ENCODE measurements at places on chromosomes 7 and 10. TPM values are rescaled to one million over a fixed set of nuclear protein-coding genes. Genes with fewer than 3 reads are reported as not detected.

TAS2R3 gene
- 16.5 TPM for total RNA-seq

ZNF503 gene
- total RNA-seq = 8.5 TPM

PRF1 gene
- total RNA-seq = 0.35 TPM

PRSS1 gene
- not detected for total RNA-seq

WEE2 gene
- total RNA-seq = 1.2 TPM

PTPN20 gene
- total RNA-seq = 8.6 TPM

GRCh38 chr10:131929122-131929845 is 28.5 kb downstream of the PPP2R2D start:
- DNase-seq = no peak

DNA sequence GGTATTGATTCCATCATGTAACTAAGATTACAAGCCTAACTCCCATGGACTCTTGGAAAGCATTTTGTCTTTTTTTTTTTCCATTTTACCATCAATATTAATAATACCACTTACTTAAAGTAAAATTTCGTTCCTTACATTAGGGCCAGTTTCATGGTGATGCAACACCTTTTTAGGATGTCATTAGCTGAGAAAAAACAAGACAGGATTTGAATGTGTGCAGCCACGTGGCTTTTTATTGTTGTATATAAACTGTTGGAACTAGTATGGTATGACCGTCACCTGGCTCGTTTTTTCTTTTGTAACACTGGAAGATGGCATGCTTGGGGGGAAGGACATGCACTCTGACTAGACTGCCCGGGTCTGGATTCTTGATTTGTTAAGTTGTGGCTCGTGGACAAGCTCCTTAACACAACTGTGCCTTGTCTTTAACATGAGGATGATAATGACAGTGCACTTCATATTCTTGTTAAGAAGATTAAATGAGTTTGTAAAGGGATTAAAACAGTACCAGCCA is 42.1 kb downstream of the ARHGAP21 start:
- DNase-seq = no peak

DNA sequence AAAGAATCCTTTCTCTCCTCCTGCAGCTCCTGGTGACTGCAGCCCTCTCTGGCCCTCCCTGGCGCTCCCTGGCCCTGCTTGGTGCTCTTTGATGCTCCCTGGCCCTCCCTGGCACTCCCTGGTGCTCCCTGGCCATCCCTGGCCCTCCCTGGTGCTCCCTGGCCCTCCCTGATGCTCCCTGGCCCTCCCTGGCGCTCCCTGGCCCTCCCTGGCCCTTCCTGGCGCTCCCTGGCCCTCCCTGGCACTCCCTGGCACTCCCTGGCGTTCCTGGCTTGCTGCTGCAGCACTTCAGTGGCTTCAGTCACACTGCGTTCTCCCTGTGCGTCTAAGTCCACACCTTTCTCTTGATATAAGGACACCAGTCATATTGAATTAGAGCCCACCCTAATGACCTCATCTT is 15.2 kb upstream of the FGFR2 start:
- no peak for DNase-seq

DNA sequence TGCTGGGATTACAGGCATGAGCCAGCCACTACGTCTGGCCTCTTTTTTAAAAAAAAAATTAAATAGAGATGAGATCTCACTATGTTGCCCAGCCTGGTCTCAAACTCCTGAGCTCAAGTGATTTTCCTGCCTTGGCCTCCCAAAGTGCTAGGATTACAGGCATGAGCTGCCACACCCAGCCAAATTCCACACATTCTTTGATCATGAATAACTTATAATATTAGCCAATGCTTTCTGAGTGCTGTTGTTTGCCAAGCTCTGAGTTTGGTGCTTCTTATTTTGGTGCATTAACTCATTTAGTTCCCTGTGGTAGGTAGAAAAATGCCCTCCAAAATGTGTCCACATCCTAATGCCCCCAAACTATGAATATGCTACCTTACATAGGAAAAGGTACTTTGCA is 47.2 kb upstream of the MKI67 start:
- DNase-seq = no peak

DNA sequence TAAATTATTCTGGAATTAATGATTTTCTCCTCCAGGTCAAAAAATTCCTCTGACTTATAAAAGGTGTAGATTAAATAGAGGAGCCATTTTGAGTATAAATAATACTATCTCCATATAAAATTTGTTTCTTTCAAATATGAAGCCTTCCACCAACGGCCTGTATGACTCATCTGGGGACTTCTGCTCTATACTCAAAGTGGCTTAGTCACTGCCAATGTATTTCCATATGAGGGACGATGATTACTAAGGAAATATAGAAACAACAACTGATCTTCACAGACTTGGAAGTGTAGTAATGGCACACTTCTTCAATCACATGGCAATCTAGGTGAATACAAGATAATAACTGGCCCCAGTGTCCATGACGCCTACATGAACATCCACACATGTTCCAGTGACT is 335.6 kb upstream of the HGF start:
- no peak for DNase-seq

GRCh38 chr7:73613954-73614735 is 10.2 kb downstream of the MLXIPL start:
- DNase-seq = no peak

- no peak for DNase-seq
These were observed 863 bp downstream of the ST8SIA6 start for GRCh38 chr10:17453373-17454091.

DNA sequence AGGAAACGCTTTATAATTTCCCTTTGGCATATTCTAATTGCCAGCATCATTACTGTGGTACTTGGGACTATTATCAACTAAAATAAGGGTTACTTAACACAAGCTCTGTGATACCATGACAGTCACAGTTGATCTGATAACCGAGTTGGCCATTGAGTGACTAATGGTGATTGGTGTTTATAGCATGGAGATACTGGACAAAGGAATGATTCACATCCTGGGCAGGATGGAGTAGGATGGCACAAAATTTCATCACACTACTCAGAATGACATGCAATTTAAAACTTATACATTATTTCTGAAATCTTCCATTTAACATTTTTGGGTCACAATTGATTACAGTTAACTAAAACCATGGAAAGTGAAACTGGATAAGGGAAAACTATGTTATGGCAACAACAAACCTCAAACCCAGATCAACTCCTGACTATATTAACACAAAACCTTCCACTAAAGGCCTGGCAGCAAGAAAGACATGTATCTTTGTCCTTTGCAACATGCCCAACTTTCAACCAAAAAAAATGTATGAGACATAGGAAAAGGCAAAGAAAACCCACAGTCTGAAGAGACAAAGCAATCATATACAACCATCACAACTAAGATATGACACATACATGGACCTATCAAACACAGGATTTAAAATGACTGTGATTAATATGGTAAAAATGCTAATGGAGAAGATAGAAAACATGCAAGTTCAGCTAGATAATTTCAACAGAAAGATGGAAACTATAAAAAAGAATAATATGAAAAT is 208.5 kb upstream of the NRP1 start:
- DNase-seq = no peak

GRCh38 chr7:150374472-150374871 is 4.7 kb upstream of the ZNF775 start:
- no peak for DNase-seq

DNA sequence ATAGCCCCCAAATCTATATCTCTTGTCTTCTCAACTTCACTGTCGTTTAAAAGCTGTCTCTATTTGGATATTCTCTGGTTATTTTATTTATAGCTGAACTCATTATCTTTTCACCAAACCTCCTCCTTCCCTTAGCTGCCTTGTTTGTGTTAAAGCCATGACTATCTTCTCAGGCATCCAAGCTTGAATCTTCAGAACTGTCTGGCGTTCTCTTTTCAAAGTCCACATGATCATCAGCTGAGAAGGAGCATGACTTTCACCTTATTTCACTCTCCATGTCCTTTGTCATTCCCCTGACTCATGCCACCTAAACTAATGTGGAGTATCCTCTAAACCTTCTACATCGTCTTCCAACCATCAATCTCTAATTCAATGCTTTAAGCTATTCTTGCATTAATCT is 5.7 kb upstream of the GLCCI1 start:
- no peak for DNase-seq

- peak; percentile 92 for DNase-seq
These were observed 11.8 kb downstream of the SFXN3 start for GRCh38 chr10:101042667-101043362.

DNA sequence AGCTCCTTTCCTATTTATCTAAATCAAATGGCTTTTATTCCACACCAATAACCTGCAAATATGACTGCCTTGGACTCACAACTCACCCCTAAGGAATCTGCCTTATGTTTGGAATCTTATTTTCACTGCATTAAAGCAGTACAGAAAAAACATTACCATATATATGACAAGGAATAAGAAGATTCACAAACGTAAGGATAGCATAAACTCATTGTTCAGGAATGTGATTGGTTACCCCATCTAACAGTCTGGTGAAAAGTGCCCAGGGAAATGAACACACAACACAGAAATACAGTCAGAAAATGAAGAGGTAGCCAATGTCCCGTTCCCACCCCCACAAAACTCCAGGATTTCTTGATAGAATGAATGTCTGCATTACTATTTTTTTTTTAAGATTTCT is 2.0 kb downstream of the PPP3CB start:
- no peak for DNase-seq

GRCh38 chr10:51656503-51656902 is 42.9 kb downstream of the CSTF2T start:
- no peak for DNase-seq

DNA sequence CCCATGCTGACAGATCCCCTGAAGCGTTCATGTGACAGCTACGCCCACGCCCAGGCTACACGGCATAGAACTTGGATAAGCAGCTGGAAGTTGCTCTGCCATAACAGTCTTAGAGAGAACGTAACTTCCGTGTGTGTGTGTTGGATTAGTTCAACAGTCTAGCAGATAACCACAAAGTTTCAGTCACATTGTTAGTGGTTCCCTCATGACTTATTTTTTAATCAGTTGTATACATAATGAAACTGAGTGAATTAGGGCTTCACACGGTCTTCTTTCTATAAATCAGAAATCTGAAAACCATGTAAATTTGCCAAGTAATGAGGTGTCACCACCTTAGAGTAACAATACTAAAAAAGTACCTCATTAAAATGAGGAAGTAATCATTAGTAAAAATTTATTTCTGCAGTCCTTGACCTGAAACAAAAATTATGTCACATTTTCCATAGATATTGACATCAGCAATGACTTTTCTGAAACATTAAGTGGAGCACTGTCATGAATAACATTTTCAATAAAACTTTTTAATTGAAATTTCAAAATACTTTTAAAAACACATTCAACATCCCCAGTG is 21.7 kb upstream of the MACC1 start:
- DNase-seq = no peak

DNA sequence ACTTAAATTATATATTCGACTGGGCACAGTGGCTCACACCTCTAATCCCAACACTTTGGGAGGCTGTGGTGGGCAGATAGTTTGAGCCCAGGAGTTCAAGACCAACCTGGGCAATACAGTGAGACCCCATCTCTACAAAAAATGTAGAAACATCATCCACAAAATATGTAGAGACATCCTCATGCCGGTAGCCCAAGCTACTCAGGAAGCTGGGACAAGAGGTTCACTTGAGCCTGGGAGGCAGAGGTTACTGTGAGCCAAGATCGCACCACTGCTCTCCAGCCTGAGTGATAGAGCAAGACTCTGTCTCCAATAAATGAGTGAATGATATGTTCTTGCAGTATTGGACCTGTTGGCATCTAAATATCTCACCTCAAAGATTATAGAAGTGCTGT is 22.6 kb upstream of the TNS3 start:
- no peak for DNase-seq

DNA sequence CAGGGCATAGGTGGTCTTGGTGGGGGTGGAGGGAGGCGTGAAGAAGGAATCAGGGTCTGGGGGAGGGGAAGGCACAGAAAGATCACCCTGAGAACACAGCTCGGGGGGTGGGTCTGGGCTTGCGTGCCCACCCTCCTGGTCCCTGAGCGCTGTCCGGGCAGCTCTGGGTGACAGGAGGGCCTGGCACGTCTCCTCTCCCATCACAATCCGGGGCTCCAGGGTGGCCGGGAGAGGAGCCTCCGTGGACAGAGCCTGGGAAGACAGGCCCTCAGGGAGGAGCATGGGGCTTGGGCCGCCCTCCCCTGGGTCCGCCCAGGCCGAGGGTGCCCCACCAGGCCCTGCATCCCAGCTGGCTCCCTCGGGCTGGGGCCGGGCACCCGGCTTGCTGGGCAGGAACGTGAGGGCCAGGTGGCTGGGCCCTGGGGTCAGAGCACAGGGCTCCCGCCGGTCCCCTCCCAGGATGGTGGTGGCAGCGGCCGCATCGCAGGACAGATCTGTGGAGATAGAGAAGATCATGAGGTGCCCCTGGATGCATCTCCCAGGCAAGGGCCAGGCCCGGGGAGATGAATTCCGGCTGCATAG is 3.1 kb downstream of the NACAD start:
- DNase-seq = no peak

- DNase-seq = no peak
These were observed 712 bp downstream of the FOXP2 start for GRCh38 chr7:114415064-114415989.

- no peak for DNase-seq
These were observed 39.7 kb upstream of the TEX47 start for GRCh38 chr7:88835147-88835728.

Data from dorsolateral prefrontal cortex (tissue), 122 donors.